SJSA1 (cell line): ENCODE measurements at places on chromosomes 4 and X.

GRCh38 chr4:73343432-73343831 lies 60.7 kb upstream of the ALB start:
- no peaks in the 10 kb centered on the region for H3K4me1 ChIP-seq
- DNase-seq = no peak
- no peak overlapping the region for H3K27ac ChIP-seq
- H3K4me3 ChIP-seq = no peak overlapping the region
- peaks cover 9% of the 10 kb centered on the region for H3K27me3 ChIP-seq

GRCh38 chr4:40916218-40916555 lies 166.4 kb downstream of the NSUN7 start:
- no peak for DNase-seq
- H3K27ac ChIP-seq = no peak overlapping the region
- H3K36me3 ChIP-seq = no peaks in the 10 kb centered on the region
- H3K4me3 ChIP-seq = no peak overlapping the region

DNA sequence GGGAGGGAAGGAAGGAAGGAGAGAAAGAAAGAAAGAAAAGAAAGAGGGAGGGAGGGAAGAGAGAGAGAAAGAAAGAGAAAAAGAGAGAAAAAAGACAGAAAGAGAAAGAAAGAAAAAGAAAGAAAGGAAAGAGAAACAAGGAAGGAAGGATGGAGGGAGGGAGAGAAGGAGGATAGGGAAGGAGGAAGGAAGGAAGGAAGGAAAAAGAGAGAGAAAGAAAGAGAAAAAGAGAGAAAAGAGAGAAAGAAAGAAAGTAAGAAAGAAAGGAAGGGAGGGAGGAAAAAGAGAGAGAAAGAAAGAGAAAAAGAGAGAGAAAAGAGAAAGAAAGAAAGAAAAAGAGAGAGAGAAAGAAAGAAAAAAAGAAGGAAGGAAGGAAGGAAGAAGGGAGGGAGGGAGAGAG lies 105.8 kb upstream of the RBPJ start:
- DNase-seq = no peak
- H3K27me3 ChIP-seq = no peaks in the 10 kb centered on the region
- no peak overlapping the region for H3K27ac ChIP-seq
- no peak overlapping the region for H3K4me3 ChIP-seq
- H3K4me1 ChIP-seq = no peaks in the 10 kb centered on the region

- H3K27ac ChIP-seq = peak overlapping the region; percentile 42
- H3K4me1 ChIP-seq = peaks cover 26% of the 10 kb centered on the region
- no peaks in the 10 kb centered on the region for H3K27me3 ChIP-seq
- H3K4me3 ChIP-seq = no peak overlapping the region
- no peaks in the 10 kb centered on the region for H3K36me3 ChIP-seq
- DNase-seq = no peak
Observed at GRCh38 chr4:145298885-145299284, 118.5 kb upstream of the OTUD4 start.

- no peak overlapping the region for H3K27ac ChIP-seq
- no peak overlapping the region for H3K4me3 ChIP-seq
- H3K27me3 ChIP-seq = no peaks in the 10 kb centered on the region
- DNase-seq = no peak
Observed at GRCh38 chr4:153268295-153268694, 64.1 kb downstream of the TRIM2 start.

- H3K27ac ChIP-seq = no peak overlapping the region
- no peak for DNase-seq
- no peak overlapping the region for H3K4me3 ChIP-seq
- no peaks in the 10 kb centered on the region for H3K36me3 ChIP-seq
Observed at GRCh38 chr4:181017038-181017437, 1226.2 kb upstream of the TENM3 start.

- no peaks in the 10 kb centered on the region for H3K27me3 ChIP-seq
- DNase-seq = peak; percentile 34
- H3K27ac ChIP-seq = no peak overlapping the region
- no peaks in the 10 kb centered on the region for H3K36me3 ChIP-seq
Observed at GRCh38 chr4:141158219-141158618, 24.9 kb upstream of the RNF150 start.

DNA sequence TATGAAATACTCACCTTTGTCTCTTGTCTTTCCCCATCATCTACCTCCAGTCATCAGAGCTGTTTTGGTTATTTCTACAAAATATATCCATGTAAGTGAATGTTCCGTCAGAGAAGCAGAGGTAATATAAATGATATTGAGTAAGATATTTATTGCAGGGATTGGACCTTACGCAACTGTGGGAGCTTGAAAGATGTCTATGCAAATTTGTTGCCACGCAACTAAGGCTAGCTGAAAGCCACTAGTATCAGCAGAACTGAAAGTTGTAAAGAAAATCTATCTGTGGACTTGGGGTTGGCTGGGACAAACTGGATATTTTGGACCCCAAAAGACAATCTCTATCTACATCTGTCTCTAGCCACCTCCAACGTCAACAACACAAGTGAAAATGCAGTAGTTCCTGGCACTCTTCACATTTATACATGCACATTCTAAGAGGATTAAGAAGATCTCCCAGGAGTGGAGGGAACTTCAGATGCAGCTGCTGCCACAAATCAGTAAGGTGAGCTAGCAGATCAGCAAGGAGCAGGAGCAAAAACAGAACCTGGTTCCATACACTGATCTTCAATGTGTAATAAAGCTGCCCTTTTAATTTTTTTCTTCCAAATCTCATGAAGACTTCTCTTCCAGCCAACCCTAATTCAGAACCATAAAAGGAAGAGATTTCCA lies 8.5 kb upstream of the CCSER1 start:
- DNase-seq = no peak
- H3K27me3 ChIP-seq = no peaks in the 10 kb centered on the region
- no peak overlapping the region for H3K27ac ChIP-seq
- no peaks in the 10 kb centered on the region for H3K4me1 ChIP-seq

GRCh38 chr4:186885289-186885688 lies 161.6 kb upstream of the FAT1 start:
- H3K4me3 ChIP-seq = no peak overlapping the region
- no peak overlapping the region for H3K27ac ChIP-seq
- H3K4me1 ChIP-seq = peaks cover 33% of the 10 kb centered on the region
- DNase-seq = no peak
- no peaks in the 10 kb centered on the region for H3K36me3 ChIP-seq

GRCh38 chr4:26139310-26139924 lies 181.4 kb upstream of the RBPJ start:
- H3K36me3 ChIP-seq = no peaks in the 10 kb centered on the region
- no peaks in the 10 kb centered on the region for H3K27me3 ChIP-seq
- no peak overlapping the region for H3K4me3 ChIP-seq
- H3K4me1 ChIP-seq = no peaks in the 10 kb centered on the region

- no peak overlapping the region for H3K27ac ChIP-seq
- DNase-seq = no peak
- H3K4me1 ChIP-seq = peaks cover 11% of the 10 kb centered on the region
- no peak overlapping the region for H3K4me3 ChIP-seq
Observed at GRCh38 chrX:53288189-53288588, 6.8 kb upstream of the IQSEC2 start.

GRCh38 chr4:184785813-184786212 lies 40.0 kb downstream of the ACSL1 start:
- no peaks in the 10 kb centered on the region for H3K4me1 ChIP-seq
- H3K27ac ChIP-seq = no peak overlapping the region
- DNase-seq = no peak
- H3K36me3 ChIP-seq = no peaks in the 10 kb centered on the region

DNA sequence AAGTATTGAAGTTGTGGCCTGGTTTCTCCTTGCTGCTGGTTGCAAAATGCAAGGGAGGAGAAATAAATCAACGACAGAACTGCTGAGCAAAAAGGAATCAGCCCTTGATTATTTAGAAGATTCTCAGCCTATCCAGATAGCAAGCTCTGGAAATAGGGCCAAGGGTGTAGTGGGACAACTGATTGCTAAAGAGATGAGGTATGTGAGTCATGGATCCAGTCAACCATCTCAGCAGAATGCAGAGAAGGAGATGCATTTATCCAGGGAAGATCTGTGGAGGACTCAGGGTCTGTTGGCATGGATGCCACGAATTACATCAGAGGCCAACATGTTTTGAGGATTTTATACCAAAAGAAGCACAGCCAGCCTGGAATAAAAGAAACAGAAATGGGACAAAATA lies 36.7 kb downstream of the FOXR2 start:
- H3K27me3 ChIP-seq = no peaks in the 10 kb centered on the region
- no peaks in the 10 kb centered on the region for H3K4me1 ChIP-seq
- H3K27ac ChIP-seq = no peak overlapping the region
- H3K36me3 ChIP-seq = no peaks in the 10 kb centered on the region

- H3K27ac ChIP-seq = 0 out of 2 replicates have a peak overlapping the region, but pooled peaks have one; percentile 24
- H3K4me3 ChIP-seq = peak overlapping the region; percentile 47
- H3K27me3 ChIP-seq = no peaks in the 10 kb centered on the region
- H3K4me1 ChIP-seq = no peaks in the 10 kb centered on the region; the same call in 1 of the 2 replicates
- no peak for DNase-seq
Observed at GRCh38 chr4:2261110-2261852, 628 bp downstream of the MXD4 start.

GRCh38 chr4:78845472-78845871 lies 69.3 kb downstream of the BMP2K start:
- H3K27me3 ChIP-seq = no peaks in the 10 kb centered on the region
- no peak for DNase-seq
- H3K36me3 ChIP-seq = peaks cover 4% of the 10 kb centered on the region; the same call in 1 of the 2 replicates
- no peaks in the 10 kb centered on the region for H3K4me1 ChIP-seq

- DNase-seq = no peak
- H3K4me1 ChIP-seq = 0 out of 2 replicates have a peak, but pooled peaks cover 3% of the 10 kb centered on the region
- no peak overlapping the region for H3K27ac ChIP-seq
- H3K4me3 ChIP-seq = no peak overlapping the region
Observed at GRCh38 chr4:61202638-61203435, 2.7 kb downstream of the ADGRL3 start.

- H3K27me3 ChIP-seq = no peaks in the 10 kb centered on the region
- H3K36me3 ChIP-seq = no peaks in the 10 kb centered on the region
- H3K27ac ChIP-seq = no peak overlapping the region
- H3K4me1 ChIP-seq = no peaks in the 10 kb centered on the region
- H3K4me3 ChIP-seq = no peak overlapping the region
Observed at GRCh38 chr4:170128219-170128804, 38.6 kb upstream of the AADAT start.
